ENCODE measurements at places on chromosomes 3 and 15.

DNA sequence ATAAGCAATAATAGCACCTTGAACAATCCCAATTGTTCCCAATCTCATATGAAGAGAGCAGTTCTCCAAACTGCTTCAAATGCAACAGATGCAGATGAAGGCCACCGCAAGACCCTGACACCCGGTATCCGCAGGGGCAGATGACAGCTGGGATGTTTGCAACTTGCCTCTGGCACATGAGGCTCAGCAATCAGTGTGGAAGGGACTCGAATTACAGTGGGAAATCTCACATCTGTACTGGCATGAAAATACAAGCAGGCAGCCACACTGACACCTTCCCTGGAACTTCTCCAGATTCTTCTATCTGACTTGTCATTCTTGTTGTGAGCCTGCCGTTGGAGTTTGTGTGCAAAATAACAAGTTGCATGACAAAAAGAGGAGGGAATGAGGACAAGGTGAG lies 68.8 kb downstream of the WDR76 start:
- DNase-seq, result no peak

- no peak for DNase-seq
Measured at GRCh38 chr3:195356151-195357086, 85.5 kb upstream of the XXYLT1 start.

DNA sequence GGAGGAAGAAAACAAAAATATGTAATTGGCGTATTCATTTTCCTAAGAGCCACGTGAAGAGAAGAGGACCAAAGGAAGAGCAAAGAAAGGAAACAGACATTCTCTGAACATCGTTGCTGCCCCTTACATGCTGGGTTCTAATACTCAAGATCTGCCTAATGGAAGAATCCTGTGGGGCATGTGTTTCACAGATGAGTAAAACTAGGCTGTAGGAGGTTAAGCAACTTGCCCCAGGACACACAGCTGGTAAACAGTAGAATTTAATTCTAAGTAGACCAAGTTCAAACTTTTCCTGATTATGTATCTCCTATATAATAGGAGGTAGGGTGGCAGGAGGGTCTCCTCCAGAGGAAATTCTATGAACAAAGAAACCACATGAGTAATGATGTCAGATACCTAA lies 106.1 kb upstream of the TNFAIP8L3 start:
- DNase-seq, result no peak

- DNase-seq, result no peak
Measured at GRCh38 chr3:136516656-136517055, 235.5 kb downstream of the STAG1 start.

GRCh38 chr3:194962056-194962455 lies 276.4 kb downstream of the FAM43A start:
- DNase-seq, result no peak

DNA sequence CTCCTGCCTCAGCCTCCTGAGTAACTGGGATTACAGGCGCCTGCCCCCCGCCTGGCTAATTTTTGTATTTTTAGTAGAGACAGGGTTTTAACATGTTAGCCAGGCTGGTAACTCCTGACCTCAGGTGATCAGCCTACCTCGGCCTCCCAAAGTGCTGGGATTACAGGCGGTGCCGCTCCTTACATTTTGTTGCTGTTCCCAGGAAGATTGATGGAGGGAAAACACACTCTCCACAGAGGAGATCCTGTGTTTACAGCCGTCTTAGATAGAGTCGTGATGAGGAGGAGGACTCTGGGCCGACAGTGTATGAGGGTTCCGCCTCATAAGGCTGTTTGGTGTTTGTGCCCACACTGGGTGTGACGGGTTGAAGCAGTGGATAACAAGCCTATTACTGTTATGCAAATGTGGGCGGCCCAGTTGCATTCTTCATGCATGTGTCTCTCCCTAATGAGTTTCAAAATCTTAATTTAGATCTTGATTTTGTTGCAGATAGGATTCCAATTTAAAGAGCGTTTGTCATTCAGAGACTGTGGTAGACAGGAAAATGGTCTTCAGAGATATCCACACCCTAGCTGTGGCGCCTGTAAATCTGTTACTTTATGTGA lies 60.0 kb downstream of the APBA2 start:
- no peak for DNase-seq

DNA sequence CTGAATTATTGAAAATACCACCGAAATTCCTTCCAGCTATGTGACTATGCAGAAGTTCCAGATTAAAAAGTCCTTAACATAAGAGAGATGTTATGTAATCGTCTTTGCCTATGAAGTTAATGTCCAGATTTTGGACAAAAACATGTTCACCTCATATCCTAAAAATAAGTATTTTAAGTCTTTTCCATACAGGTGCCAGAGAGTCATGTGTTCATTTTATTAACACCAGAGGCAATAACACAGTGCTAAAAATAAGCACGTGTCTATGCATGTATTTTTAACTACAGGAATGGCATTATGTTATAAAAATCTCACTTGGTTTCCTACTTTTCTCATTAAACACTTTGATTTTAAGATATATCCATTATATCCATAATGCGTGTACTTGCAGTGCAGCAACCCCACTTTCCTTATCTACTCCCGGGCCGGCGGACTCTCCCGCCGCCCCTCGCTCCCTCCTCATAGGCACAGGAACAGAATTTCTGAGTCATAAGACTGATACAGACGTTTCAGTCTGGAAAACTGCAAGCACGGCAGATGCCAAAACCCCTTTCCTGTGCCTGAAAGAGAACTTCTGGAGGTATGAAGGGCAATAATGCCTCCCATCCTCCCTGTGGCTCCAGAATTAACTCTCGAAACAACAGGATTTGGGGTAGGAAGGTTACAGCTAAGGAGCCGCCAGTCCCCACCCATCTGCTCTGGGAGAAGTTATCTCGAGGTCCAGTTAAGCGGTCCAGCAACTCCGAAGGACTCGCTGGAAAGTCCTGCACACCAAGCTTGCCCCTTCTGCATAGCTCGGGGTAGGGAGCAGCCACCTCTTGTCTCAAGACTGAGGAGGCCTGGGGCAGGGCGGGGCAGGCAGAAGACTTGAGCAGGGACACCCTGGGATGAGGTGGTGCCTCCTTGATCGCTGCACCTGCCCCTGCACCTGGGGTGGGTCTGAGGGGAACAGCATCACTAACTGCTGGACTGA lies 22.3 kb upstream of the PSTPIP1 start:
- no peak for DNase-seq

GRCh38 chr15:71456362-71456761 lies 341.1 kb downstream of the THSD4 start:
- DNase-seq, result no peak

- peak; percentile 57 for DNase-seq
Measured at GRCh38 chr15:73001840-73002239, 50.4 kb upstream of the NEO1 start.

- DNase-seq, result no peak
Measured at GRCh38 chr15:58352026-58352929, 79.5 kb upstream of the LIPC start.

DNA sequence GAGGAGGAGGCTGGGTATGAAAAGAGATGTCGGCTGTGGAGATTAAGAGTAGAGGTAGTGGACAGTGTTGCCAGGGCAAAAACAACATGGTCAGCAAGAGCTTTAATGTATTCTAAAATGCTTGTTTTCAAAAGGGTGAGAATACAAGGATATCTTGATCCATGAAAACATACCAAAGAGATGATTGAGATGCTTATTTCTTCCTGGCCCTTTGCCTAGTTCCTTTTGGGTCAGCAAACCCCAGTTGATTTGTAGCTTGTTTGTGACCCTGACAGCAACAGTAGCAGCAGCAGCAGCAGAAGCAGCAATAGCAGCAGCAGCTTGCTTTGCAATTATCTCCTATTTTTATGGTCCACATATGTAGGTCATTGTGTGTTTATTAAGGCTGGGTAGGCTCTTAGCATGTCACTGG lies 337.3 kb downstream of the LPP start:
- no peak for DNase-seq

DNA sequence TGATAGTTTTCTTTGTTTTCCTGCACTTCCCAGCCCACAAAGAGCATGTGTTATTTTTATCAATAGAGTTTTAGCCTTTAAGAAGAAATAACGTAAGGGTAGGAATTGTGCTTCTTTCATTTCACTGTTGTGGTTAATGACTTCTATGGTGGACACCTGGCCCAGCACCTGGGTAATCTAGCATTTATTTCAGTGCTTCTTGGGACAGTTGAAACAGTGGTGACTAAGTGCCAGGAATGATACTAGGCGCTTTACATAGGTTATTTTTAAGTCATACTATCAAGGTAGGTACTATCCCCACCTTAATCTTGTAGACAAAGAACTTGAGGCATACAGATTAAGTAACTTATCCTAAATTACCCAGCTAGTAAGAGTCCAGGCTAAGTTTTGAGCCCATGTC lies 243.8 kb downstream of the SOX2 start:
- no peak for DNase-seq

DNA sequence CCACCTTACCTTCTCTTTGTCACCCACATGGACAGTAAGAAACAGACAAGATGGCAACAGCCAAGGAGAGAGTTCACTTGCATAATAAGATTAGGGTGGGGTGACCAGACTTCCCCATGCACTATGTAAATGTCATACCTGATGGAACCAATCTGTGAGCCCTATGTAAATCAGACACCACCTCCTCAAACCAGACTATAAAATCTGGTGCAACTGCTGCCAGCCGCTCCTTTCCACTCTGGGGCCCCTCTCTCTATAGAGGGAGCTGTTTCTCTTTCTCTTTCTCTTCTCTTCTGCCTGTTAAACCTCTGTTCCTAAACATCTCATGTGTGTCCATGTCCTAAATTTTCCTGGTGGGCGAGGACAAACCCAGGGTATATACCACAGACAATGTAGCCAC lies 405.5 kb upstream of the CNTN4 start:
- no peak for DNase-seq

GRCh38 chr3:32379831-32380500 lies 11.7 kb upstream of the CMTM7 start:
- DNase-seq, result no peak

DNA sequence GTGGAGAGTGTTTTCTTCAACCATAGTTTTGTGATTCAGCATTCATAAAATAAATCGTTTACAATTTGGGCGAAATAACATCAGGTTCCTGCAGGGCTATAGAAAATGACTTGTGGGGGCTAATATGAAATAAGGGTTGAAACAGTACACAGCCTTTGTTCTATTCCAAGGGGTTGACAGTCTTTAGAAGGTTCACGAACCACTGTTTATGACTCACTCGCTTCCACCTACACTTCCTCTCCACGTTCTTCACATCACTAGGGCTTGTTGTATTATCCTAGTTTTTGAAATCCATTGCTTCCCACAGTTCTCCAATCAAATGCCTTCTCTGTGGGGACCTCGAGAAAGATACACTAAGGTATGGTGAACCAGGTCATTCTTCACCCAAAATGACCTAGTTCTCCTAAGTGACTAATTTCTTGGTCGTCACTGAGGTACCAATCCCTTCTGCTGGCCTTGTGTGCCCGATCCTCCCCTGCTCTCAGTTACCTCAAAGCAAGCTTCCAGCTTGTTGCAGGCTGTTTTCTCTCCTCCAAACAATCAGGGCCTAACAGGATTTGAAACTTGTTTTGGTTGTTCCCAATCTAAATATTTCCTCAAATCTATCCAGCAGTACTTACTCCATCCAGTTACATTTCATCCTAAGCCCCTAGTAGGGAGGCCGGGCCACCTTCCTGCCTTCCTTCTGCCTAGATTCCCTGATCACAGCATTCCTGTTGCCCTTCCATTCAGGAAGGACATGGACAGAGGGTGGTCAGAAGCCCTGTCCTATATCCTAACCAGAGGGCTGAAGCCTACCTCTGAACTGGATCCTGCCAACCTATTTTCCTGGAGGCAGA lies 23.1 kb upstream of the TBL1XR1 start:
- DNase-seq, result no peak

GRCh38 chr3:53016236-53016635 lies 29.6 kb downstream of the SFMBT1 start:
- DNase-seq, result no peak

- no peak for DNase-seq
Measured at GRCh38 chr3:158794936-158795518, 6.8 kb upstream of the MFSD1 start.
